ENCODE measurements at places on chromosomes 13 and 19.

DNA sequence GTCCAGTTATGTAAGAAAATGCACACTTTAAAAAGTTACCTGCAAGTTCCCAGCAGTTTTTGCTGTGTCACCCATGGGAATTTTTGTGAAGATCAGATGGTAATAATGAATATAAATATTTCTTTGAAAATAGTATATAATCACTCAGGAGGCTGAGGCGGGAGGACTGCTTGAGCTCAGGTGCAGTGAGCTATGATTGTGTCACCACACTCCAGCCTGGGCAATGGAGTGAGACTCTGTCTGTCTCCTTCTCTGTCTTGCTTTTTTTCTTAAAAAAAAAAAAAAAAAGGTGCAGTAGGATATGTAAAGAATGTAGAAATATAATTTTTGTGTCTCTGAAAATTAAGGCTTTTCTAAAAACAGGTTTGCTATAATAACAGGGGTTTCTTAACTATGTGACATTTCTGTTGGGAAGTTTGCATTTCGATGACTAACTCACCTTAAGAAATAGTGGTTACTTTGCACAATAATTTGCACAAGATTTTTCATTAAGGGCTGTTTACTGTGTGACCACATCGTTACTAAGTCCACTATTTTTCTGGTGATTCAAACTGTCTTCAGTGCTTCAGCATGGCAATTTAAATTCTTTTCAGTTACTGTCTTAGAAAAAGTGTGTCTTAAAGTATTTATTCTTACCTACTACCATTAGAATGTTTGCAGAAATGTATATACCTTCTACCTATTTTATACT is 37.3 kb downstream of the DNAJC3 start:
- no peak for DNase-seq

DNA sequence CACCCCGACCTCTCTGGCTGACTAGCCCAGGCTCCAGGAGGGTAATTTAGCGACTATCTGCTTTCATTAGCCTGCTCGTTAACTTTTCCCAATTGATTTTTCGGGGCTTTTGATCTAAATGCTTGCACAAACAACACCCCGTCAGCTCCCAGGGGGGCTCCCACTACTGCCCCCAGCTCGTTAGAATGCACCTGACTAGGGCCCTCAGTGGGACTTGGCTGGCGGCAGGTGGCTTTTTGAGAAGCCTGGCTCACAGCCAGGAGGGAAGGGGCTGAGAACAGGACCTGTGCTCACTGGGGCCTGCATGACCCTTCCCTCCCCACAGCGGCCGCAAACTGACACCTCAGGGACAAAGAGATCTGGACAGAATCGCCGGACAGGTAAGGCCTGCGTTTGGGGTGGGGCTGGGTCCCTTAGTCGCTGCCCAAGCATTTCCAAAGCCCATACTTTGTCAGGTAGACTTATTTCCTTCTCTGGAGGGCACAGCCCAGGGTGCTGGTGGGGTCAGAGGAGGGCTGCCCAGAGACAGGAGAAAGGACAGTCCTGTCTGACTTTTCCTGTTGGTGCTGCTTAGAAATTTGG is 7.6 kb upstream of the CD79A start:
- no peak for DNase-seq

- no peak for DNase-seq
Observed at GRCh38 chr13:42002066-42002465, 41.2 kb upstream of the VWA8 start.

- DNase-seq = no peak
Observed at GRCh38 chr13:48266150-48266549, 33.1 kb downstream of the ITM2B start.

DNA sequence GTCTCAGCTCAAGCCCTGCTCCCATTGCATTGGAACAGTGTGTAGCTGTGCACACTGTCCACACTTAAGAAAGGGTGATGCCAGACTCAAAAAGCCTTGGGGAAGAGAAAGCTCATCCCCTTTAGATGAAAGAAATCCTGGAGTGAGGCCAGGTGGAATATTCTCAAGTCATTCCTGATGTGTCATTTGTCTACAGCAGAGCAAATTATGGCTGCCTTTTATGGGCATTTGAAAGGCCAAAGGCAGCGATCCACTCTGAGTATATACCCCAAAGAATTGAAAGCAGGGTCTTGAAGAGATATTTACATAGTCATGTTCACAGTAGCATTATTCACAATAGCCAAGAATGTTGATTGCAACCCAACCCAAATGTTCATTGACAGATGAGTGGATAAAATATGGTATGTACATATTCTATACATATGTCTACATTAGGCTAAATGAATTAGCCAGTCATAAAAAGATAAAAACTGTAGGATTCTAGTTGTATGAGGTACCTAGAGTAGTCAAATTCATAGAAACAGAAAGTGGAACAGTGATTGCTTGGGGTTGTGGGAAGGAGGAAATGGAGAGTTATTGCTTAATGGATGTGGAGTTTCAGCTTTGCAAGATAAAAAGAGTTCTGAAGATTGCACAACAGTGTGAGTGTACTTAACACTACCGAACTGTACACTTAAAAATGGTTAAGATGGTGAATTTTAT is 214.9 kb downstream of the KCNRG start:
- DNase-seq = no peak

DNA sequence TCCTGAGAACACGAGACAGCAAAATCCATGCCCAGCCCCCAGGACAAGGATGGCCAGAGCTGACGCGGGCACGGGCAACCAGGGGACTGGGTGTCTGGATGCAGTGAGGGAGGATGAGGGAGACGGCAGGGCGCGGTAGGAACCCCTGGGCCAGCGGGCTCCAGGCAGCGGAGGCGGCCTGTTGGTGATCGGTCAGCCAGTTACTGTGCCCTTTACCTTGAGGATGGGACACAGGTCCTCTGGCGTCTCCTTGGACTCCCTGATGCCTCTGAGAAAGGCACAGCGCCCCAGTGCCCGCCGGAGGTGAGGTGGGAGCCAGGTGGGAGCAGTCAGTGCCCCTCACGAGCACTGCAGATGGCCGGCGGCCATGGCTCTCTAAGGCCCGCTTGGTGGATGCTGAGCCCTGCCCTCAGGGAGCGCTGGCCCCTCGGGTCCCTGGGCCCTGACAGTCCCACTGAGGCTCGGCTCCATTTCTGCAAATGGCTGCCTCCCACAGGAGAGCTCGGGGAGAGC is 31.2 kb downstream of the C13orf46 start:
- DNase-seq = no peak

DNA sequence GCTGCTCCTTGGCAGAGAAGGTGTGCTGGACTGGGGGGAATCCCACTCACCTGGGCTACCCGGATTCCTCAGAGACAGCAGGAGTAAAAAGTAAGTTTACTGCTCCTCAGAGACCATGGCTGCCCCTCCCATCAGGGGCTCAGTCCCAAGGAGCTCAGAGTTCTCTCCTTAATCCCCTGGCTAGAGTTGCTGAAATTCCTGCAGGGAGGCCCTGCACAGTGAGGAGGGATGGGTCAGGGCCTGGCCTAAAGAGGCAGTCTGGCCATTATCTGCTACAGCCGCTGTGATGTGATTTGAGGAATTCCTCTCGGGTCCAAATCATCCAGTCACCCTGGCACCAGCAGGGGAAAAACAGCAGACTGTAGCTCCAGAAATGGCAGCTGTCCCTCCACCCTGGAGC is 502.5 kb downstream of the PCDH17 start:
- no peak for DNase-seq

- DNase-seq = no peak
Observed at GRCh38 chr19:30371960-30372824, at the start of gene ZNF536. TSS of gene ZNF536 (plus strand) at chr19:30372384. CDS start at chr19:30443563, 71,179 bp downstream.

GRCh38 chr19:7611541-7612279 is 16.0 kb downstream of the CAMSAP3 start:
- DNase-seq = no peak

DNA sequence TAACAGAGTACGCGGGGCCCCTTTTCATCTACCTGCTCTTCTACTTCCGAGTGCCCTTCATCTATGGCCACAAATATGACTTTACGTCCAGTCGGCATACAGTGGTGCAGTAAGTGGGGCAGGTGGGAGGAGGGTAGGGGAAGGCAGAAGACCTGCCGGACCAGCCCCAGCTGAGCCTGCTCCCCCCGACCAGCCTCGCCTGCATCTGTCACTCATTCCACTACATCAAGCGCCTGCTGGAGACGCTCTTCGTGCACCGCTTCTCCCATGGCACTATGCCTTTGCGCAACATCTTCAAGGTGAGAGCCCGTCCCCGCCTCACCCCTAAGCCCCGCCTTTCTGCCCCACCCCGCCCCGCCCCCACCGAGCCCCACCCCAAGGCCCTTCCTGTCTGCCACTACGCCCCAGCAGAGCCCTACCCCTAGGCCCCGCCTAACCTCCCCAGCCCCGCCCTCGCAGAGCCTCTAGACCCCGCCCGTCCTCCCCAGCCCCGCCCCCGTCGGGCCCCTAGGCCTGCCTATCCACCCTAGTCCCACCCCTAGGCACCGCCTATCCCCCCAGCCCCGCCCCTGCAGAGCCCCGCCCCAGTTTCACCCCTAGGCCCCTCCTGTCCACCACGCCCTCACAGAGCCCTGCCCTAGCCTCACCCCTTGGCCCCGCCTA is 7.7 kb downstream of the NDUFB7 start:
- DNase-seq = no peak

- DNase-seq = no peak
Observed at GRCh38 chr13:74771964-74772363, 637.8 kb upstream of the KLF12 start.

DNA sequence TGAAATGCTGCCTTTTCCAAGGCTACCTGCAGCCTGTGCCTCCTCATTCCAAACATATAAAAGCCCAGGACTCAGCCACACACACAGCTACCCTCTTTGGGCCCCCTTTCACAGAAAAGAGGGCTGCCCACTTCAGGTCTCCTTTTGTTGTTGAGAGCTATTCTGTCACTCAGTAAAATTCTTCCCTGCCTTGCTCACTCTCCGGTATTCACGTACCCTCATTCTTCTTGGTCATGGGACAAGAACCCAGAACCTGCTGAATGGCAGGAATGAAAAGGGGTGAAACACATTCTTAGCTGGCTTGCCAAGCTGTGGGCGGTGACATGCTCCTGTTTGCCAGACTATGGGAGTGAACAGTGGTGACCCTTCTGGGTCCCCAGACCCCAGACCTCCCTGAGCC is 338.0 kb upstream of the ATXN8OS start:
- DNase-seq = no peak

DNA sequence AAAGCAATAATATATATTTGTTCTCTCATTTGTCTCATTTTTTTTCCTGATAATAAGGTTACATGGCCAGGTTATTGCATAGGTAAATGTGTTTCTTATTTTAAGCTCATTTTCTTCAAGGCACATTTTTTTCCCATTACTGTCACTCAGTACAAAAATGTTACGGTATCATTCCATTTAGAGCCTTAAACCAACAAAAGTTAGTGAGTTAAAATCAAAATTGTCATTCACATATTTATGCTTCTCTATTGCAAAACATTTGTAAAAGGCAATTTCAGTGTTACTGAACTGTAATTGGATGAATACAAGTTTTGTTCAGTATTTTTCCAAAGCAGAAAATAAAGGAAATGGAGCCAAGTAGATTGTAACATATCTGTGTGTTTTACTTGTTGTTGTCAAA is 117.6 kb upstream of the MAB21L1 start:
- no peak for DNase-seq

GRCh38 chr13:46160065-46160464 is 21.9 kb downstream of the LCP1 start:
- no peak for DNase-seq

DNA sequence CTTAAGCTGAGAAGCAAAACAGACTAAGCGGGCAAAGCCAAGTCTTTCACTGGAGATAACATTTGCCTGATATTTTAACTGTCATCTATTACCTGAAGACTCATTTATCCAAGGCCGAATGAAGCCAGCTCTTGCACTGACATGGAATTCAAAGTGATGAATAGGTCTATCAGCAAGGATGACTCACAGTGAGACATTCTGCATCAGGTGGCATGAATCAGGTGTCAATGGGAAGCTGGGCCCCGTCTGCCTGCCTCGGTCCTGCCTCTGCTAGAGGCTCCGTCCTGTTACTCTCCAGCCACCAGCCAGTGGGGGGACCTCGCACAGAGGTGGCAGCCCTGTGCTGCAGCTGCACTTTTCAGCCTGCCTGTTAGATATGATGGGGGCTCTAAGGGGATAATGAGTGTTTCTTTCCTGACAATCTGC is 23.5 kb downstream of the STARD13 start:
- DNase-seq = no peak

DNA sequence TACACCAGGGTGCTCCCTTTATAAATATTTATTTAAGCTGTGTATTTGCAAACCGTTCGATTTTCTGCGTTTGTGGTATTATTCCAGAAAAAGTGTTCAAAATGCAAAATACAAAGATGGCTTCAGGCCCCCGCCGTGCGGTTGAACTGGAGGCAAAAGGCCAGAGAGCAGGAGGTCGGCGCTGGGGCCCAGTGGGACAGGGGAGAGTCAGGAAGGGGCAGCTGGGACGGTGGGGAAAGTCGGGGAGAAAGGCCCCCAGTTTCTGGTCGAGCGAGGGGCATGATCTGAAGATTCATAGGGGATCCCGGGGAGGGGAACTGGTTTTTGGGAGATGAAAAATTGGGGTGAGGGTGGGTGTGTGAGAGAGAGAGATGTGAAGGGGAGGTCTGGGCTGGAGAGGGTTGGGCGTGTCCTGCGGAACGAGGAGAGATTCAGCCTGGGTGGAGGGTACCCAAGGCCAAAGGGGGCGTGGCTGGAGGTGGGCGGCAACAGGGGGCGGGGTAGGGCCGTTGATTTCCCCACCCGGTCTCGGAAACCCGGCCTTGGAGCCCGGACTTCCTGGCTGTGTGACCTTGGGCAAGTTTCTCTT is 678 bp downstream of the ISOC2 start:
- no peak for DNase-seq

- peak; percentile 72 for DNase-seq
Observed at GRCh38 chr13:51912091-51912490, 50.3 kb downstream of the CCDC70 start.

GRCh38 chr13:98918771-98919170 is 59.1 kb downstream of the DOCK9 start:
- no peak for DNase-seq

GRCh38 chr19:3693025-3693925 is 7.0 kb downstream of the PIP5K1C start:
- no peak for DNase-seq

GRCh38 chr13:111411919-111412650 is 91.6 kb downstream of the TEX29 start:
- no peak for DNase-seq

DNA sequence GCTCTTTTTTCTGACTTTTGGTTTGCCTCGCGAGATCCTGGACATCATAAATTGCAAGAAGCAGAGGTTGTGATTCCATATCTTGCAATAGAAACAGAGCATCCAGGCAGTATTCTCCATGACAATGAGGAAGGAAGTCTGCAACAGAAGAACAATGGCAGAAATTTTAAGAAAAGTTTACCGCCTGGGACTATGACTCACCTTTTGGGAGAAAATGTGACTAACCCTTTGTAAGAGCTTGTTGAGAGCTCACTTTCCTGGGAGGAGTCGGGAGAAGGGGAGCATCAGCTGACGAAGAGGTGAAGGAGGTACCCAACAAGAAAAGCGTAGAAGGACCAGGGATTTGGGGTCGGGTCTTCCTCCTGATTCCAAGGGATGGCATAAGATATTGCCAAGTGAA is 34.3 kb upstream of the TNFSF11 start:
- DNase-seq = no peak

Measured in vagina (tissue), 2 donors.